ENCODE measurements at places on chromosomes 7 and 10.

GRCh38 chr7:37580376-37580775 lies 103.2 kb upstream of the GPR141 start:
- no peak for DNase-seq

DNA sequence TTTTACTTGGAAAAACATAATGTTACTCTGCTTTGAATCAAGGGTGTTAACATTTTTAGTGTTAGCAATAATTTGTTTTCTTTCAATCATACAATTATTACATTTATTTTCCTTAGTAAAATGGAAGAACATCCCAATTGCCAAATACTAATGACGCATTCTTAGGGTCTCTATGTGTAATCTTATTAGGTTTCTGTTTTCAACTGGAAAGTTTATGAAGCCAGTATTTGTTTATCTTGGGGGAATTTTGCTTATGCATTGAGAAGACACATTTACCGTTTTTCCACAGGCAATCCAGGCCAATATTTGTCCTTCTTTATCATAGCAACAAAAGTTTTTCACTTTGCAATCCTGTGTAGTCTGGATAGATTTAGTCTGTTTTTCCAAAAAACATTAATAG lies 134.5 kb downstream of the CPED1 start:
- DNase-seq, result no peak

- no peak for DNase-seq
Measured at GRCh38 chr10:44198096-44198779, 186.7 kb downstream of the CXCL12 start.

- no peak for DNase-seq
Measured at GRCh38 chr10:22365233-22365632, 19.9 kb downstream of the SPAG6 start.

DNA sequence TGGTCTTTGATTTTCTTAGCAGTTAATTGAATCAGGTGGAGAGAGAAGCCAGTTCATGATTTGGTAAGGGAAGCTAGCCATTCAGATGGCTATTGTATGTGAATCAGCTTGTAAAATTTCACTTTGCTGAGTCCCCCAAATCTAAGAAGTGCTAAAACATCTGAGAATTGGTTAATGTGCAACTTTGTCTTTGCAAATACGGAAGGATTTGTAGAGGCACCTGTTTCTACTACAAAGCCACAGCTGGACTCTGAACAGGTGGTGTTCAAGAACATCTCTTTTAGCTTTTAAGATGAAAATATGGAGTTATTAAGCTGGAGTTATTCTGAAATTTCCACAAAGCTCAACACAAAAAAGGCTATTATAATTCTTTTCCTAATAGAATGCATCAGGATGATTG lies 132.6 kb downstream of the VPS50 start:
- DNase-seq, result no peak

- DNase-seq, result no peak
Measured at GRCh38 chr7:66859339-66859738, 61.7 kb upstream of the TMEM248 start.

DNA sequence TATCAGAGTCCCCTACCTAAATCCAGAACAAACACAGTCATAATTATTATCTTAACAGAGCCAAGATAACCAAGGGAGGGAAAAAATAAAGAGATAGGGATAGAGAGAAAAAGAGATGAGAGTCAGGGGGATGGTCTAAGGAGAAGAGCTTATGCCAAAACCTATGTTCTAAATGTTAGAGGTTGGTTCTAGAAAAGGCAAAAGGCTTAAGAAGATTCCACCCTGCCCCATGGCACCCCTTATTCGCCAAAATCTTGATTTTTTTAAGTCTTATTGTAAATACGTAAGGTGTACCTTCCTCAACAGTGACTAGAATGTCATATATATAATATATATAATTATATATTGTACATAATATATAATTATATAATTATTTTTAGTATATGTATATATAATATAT lies 29.6 kb upstream of the CTNNA3 start:
- no peak for DNase-seq

- no peak for DNase-seq
Measured at GRCh38 chr7:75861636-75862035, 17.2 kb upstream of the RHBDD2 start.

DNA sequence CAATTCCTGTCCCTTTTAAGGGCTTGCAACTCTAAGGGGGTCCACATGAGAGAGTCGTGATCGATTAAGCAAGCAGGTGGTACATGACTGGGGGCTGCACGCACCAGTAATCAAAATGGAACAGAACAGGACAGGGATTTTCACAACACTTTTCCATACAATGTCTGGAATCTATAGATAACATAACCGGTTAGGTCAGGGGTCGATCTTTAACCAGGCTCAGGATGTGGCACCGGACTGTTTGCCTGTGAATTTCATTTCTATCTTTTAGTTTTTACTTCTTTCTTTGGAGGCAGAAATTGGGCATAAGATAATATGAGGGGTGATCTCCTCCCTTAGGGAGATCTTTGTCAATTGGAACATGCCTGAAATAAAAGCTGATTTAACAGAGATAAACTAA lies 370.1 kb downstream of the IPMK start:
- DNase-seq, result no peak

GRCh38 chr7:42162560-42163325 lies 74.3 kb downstream of the GLI3 start:
- no peak for DNase-seq

- DNase-seq, result no peak
Measured at GRCh38 chr10:110737886-110738634, 93.9 kb downstream of the RBM20 start.

- peak; percentile 20 for DNase-seq
Measured at GRCh38 chr10:24707445-24707844, 16.2 kb downstream of the ARHGAP21 start.

GRCh38 chr7:108402865-108403264 lies 53.4 kb downstream of the NRCAM start:
- DNase-seq, result no peak

DNA sequence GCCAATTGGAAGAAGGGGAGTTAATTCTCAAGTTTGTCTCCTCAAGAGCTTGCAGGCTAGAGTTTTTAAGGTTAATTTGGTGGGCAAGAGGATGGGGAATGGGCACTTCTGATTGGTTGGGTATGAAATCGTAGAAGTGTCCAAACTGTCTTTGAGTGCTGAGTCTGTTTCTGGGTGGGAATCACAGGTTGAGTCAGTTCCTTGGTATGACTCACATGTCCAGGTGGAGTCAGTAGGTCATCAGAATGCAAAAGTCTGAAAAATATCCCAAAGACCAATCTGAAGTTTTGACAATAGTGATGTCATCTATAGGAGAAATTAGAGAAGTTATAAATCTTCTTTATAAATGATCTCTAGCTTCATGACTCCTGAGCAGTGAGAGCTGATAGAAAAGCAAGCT lies 1252.2 kb downstream of the REEP3 start:
- DNase-seq, result no peak

DNA sequence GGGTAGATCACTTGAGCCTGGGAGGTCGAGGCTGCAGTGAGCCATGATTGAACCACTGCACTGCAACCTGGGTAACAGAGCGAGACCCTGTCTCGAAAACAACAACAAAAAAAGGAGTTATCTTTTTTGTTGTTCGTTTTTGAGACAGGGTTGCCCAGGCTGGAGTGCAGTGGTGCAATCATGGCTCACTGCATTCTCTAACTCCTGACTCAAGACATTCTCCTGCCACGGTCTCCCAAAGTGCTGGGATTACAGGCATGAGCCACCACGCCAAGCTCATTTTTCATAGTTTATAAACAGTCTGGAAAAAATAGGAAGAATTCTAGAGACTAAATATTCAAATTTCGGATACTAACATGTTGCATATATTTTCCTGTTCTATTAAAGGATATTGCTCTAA lies 29.4 kb downstream of the SFXN4 start:
- DNase-seq, result no peak

GRCh38 chr7:5755704-5756504 lies 25.6 kb downstream of the RNF216 start:
- DNase-seq, result no peak

DNA sequence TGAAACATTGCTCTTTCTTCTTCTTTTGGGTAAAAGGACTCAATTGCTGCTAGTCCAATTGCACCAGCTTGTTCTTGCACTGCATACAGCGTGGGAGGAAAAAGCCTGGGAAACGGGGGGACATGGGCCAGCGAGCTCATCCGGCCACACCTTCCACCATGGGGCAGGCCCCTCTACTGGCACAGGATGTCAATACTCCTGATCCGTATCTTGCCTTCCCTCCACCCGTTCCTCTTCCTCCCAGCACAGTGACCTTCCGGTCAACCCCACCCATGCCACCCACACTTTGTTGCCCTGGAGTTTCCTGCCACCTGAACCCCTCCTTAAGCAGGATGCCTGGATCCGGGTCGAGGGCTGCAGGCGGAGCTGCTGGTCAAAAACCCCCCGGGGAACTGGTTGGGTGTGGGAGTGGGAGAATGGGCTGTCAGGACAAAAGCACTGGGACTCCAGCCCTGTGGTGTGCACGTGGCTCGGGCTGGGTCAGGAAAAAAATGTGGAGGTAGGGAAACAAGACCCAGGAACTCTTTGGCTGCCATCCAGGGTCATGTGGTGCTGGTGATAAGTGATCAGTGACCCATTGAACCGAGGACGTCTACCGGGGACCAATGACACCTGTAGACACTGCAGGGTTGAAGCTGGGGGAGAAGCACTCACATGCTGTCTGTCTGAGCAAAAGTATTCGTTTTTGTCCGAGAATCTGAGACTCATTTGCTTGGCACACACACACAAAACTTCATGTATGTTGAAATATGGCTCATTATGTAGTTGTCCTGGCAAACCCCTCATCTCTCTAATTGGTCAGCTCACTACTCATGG lies 8.1 kb downstream of the IL2RA start:
- DNase-seq, result no peak

GRCh38 chr10:102675666-102676533 lies 31.6 kb downstream of the TRIM8 start:
- peak; percentile 7 for DNase-seq

- no peak for DNase-seq
Measured at GRCh38 chr10:120052964-120053702, 160.6 kb downstream of the SEC23IP start.

DNA sequence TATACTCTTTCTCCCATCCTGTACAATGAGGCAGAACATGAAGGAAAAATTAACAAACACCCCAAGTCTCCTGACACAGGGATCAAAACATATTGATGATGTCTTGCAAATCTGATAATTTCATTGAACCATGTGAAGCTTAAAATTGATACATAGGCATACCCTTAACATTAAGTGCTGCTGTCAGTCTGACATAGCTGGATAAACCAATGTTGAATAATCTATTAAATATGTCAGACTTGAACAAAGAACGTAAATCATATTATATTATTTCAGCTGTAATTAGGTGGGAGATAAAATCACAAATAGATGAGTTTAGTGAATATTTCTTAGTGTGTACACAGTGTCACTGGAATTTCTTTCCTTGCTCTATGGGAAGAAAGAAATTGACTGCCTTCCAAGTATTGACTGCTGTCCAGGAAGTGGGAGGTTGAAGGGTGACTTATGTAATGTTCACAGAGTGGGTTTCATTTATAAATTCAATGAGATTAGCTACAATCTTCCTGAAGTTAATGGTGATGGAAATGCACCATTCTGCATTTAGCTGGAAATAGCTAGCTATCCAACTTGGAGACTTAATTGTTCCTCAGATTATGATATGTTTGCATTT lies 170.8 kb downstream of the AUTS2 start:
- no peak for DNase-seq

DNA sequence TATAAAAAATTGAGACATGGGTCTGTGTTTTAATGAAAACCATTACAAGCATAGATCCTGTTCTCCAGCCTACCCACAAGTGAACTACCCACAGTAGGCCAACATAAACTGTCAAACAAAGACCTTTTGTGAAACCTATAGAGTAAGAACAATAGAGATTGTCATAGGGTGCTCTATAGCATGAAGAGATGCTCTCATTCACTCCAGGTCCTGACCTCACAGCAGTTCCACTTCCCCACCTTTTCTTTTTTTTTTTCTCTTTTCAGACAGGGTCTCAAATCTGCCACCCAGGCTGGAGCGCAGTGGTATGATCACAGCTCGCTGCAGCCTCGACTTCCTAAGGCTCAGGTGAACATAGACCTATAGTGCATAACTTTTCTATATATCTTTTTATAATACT lies 72.3 kb downstream of the CPEB3 start:
- DNase-seq, result no peak

- DNase-seq, result no peak
Measured at GRCh38 chr7:124072603-124073309, 39.9 kb upstream of the TMEM229A start.

GRCh38 chr10:59383436-59383835 lies 21.1 kb upstream of the FAM13C start:
- no peak for DNase-seq

DNA sequence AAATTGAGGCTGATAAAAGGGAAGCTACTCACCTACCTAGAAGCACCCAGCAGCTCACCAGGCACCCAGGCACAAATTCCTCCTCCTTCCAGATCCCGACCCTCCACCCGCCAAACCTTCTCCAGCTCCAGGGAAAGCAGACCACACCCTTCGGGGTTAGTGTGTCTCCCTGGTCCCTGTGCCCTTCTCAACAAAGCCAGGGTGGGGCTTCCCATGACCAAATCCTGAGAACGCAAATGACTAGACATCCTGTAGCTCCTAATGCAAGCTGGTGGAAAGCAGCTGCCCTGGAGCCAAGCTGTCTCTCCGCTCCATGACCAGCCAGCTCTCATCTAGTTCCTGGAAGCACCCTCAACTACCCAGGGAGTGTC lies 4.4 kb downstream of the TBX20 start:
- DNase-seq, result peak; percentile 6

- DNase-seq, result no peak
Measured at GRCh38 chr7:139667377-139667776, 110.4 kb downstream of the HIPK2 start.

GRCh38 chr10:89954061-89954460 lies 252.7 kb downstream of the KIF20B start:
- no peak for DNase-seq

- DNase-seq, result no peak
Measured at GRCh38 chr10:6023661-6024333, 38.4 kb downstream of the IL2RA start.

- no peak for DNase-seq
Measured at GRCh38 chr7:150567169-150567568, at the start of gene GIMAP4. GIMAP4 (plus strand) TSS chr7:150567390; CDS start chr7:150569902, 2,512 bp downstream.

DNA sequence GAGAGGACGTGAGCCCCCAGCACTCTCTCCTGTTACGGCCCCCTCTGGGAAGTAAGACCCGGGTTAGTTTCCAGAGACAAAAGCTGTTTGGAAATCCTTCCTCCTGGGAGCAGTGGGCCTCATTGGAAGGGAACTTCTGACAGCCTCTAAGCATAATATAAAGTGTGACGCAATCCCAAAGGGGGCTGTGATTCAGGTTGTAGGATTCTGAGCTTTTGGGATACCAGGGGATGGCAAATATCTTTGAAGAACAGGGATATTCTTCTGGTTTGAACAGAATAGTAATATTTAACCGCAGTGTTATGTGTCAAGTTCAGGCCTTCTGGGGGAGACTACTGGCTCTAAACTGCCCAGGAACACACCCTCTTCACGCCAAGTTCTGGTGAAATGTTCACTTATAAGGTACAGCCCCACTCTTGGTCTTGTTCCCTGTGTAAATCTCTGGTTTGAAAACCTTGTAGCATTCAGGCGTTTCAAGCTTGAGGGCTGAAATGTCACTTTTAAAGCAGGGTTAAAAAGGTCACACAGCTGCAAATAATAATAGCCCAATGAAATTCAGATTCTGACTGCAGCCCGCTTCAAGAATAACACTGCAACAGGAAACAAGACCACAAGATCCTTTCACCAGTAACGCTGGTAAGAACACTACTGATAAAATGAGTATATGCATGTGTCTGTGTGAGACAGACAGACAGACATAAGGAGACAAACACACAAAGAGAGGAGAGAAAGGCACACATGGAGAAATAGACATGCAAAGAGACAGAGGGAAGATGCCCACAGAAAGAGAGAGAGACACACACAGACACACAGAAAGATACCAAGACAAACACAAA lies 69.0 kb downstream of the CREB5 start:
- peak; percentile 32 for DNase-seq

All from GM20000 (cell line).